ENCODE measurements at places on chromosomes 3 and 15. TPM values are rescaled to one million over a fixed set of nuclear protein-coding genes. Genes with fewer than 3 reads are reported as not detected.

DNA sequence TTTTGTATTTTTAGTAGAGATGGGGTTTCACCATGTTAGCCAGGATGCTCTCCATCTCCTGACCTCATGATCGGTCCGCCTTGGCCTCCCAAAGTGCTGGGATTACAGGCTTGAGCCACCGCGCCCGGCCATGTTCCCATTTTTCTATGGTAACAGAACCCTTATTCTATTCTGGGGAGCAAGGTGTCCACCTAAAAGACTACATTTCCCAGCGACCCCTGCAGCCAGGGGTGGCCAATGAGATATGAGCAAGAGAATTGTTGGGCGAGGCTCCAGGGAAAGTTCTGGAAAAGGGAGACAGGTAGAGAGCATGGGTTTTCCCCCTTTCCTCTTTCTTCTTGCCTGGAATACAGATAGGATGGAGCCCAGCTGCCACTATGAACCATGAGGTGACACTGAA, 96.9 kb downstream of the LINGO1 start:
- no peak for DNase-seq
- peaks cover 10% of the 10 kb centered on the region for H3K27me3 ChIP-seq
- H3K4me3 ChIP-seq = no peak overlapping the region
- no peaks in the 10 kb centered on the region for H3K36me3 ChIP-seq
- no peaks in the 10 kb centered on the region for H3K4me1 ChIP-seq

DNA sequence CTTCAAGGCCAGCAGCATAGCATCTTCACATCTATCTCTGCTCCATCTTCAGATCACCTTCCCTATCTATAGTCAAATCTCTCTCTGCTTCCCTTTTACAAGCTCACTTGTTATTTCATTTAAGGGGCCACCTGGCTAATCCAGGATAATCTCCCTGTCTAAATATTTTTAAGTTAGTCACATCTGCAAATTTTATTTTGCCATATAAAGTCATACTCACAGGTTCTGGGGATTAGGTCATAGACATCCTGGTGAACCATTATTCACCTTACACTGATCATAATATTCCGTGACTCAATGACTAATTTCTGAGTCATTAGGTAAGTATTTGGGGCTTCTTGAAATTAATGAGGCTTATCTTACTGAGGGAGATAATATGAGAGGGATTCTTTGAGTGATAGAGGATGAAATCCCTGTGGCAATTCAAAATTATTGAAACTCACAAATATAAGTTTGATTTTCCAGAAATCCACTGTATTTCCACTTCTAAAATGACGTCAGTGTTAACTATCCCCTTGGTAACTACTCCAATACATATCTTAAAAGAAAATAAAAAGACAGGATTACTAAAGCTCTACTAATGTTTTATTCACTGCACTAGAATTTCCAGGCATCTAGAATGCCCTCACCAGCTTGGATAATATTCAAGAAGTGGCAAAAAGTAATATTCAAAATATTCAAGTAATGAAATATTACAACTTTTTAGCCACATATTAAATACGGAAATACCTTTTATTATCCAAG, 93.7 kb upstream of the RBMS3 start:
- peak; percentile 96 for DNase-seq
- H3K36me3 ChIP-seq = no peaks in the 10 kb centered on the region
- peak overlapping the region; percentile 99 for H3K27ac ChIP-seq
- no peak overlapping the region for H3K4me3 ChIP-seq
- H3K4me1 ChIP-seq = peaks cover 48% of the 10 kb centered on the region

The SAXO2 gene
- 1.2 TPM for total RNA-seq

The CCR3 gene
- not detected for total RNA-seq

The GALNT15 gene
- total RNA-seq = 0.95 TPM
